ENCODE measurements at places on chromosomes 7 and 10.

GRCh38 chr10:20953120-20953519 lies 56.0 kb upstream of the NEBL start:
- DNase-seq = no peak

- no peak for DNase-seq
These were observed 200.6 kb downstream of the CCDC7 start for GRCh38 chr10:32646535-32646934.

- DNase-seq = no peak
These were observed 55.0 kb upstream of the LBX1 start for GRCh38 chr10:101284101-101284743.

- DNase-seq = no peak
These were observed 5.5 kb downstream of the CNNM2 start for GRCh38 chr10:102923601-102924000.

DNA sequence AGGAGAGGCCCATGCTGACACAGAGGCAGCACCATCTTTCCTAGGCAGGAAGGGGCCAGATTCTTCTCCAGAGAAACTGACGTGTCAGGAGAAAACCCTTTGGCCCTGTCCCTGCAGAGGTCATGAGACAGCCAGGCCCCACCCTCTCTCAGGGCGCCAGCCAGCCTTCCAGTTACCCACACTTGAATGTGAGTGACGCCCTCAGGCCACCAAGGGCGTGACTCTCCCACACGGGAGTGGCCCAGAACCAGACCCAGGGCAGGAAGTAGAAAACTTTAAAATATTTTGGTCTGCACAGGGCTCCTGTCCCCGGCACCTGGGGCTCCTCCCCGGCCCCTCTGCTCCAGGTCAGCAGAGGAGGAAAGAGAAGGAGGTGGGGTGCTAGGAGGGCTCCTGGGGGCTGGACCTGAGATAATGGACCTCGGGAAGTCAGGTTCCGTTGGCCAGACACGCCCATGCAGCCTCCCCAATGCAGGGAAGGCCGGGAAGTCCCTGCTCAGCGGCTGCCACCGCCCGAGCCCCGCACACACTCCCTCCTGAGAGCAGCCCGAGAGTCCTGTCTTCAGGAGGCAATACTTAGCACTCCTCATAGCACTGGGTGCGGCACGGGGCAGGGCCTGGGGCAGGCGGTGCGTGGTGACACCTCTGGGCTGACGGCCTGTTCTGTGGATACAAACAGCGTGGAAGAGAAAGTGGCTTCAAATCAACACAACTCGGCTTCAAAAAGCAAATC lies 67.0 kb upstream of the CFAP46 start:
- DNase-seq = peak; percentile 87

DNA sequence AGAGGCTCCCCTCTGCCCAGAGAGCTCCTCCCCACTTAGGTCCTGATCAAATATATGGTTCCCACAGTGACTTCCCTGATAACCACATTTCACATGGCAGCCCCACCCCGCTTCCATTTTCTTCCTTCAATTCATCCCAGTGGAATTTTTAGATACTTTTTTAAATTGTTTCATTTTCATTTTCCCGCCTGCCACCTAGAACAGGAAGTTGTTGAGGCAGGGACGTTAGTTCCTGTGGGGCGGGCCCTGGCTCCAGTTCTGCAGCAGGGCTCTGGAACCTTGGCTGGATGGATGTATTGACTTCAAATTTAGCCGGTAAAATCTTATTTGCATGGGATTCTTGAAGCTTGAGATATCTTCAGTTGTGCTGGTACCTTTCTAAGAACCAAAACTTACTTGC lies 226.6 kb downstream of the PAXIP1 start:
- no peak for DNase-seq

DNA sequence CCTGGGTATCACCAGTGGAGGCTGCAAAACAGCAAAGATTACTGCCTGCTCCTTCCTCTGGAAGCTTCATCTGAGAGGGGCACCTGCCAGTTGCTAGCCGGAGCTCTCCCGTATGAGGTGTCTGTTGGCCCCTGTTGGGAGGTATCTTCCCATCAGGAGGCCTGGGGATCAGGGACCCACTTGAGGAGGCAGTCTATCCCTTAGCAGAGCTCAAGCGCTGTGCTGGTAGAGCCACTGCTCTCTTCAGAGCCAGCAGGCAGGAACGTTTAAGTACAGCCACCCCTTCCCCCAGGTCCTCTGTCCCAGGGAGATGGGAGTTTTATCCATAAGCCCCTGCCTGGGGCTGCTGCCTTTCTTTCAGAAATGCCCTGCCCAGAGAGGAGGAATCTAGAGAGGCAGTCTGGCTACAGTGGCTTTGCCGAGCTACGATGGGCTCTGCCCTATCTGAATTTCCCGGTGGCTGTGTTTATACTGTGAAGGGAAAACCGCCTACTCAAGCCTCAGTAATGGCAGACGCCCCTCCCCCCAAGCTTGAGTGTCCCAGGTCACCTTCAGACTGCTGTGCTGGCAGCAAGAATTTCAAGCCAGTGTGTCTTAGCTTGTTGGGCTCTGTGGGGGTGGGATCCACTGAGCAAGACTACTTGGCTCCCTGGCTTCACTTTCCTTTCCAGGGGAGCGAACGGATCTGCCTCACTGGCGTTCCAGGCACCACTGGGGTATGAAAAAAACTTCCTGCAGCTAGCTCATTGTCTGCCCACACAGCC lies 19.6 kb downstream of the SEMA3E start:
- DNase-seq = no peak

DNA sequence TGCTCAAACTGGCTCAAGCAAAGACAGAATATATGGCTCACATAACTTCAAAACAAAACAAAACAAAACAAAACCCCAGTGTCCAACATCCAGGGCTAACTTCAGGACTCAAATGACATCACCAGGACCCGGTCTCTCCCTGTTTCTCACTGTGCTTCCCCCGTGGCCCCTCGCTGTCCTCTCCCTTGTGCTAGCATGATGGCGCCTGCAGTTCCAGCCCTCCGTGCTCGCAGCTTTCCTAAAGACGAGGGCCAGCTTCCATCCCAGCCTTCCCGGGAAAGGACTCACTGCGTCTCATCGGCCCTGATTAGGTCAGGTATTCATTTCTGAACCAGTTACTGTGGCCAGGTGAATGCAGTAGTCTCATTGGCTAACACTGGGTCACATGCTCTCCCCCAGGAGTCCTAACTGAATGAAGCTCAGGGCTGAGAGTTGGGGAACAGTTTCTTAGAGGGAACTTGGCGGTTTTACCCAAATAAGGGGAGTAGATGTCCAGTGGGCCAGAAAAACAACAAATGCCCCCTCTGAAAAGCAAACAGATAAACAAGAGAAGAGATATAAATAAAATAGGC lies 33.0 kb upstream of the CTBP2 start:
- DNase-seq = no peak

DNA sequence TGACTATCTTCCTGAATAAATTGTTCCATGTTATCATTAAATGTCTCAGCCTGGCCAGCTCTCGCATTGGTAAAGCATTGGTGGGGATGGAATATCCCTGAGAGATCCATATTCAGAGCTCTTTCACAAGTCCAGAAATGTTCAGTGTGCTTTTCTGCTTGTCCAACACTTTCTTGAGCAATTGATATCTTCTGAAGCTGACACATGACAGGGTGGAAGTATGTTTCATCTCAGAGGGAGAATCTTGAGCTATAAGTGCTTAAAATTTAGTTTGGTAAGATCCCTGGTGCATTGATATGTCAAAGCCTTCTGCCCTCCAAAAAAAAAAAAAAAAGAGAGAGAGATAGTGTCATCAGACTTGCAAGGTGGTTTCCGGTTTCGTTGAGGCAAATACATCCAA lies 7.4 kb downstream of the IFIT3 start:
- no peak for DNase-seq

Measured in right atrium auricular region (tissue), 2 donors.